Renal cortical epithelial cell (primary cell): ENCODE measurements at places on chromosomes 1 and 21. TPM values are rescaled to one million over a fixed set of nuclear protein-coding genes. Genes with fewer than 3 reads are reported as not detected.

- no peak for DNase-seq
Observed at GRCh38 chr1:171292799-171293198, 21.2 kb upstream of the FMO4 start.

GRCh38 chr1:167860231-167860923 is 53.6 kb downstream of the ADCY10 start:
- no peak for DNase-seq

DNA sequence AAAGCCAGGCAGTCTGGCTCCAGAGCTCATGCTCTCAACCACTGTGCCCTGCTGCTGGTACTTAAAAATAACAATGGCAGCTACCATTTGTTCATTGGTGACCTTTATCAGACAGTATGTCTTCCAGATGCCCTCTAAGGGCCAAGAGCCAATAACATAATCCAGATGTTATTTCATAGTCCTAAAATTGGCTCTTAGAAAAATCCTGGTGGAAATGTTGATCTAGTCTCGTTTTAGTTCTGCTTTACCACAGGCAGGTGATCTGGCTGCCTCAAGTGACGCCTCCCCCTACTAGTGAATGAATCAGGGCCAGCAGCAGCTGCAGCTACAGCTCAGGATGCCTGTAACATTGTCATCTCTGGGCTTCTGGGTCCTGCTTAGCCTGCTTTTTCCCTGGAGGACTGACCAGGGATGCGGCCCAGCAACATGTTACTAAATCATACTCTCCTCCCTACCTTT is 12.6 kb upstream of the HMGN2 start:
- no peak for DNase-seq

The AK4 gene
- 100 and 169 TPM in 2 replicates for total RNA-seq

DNA sequence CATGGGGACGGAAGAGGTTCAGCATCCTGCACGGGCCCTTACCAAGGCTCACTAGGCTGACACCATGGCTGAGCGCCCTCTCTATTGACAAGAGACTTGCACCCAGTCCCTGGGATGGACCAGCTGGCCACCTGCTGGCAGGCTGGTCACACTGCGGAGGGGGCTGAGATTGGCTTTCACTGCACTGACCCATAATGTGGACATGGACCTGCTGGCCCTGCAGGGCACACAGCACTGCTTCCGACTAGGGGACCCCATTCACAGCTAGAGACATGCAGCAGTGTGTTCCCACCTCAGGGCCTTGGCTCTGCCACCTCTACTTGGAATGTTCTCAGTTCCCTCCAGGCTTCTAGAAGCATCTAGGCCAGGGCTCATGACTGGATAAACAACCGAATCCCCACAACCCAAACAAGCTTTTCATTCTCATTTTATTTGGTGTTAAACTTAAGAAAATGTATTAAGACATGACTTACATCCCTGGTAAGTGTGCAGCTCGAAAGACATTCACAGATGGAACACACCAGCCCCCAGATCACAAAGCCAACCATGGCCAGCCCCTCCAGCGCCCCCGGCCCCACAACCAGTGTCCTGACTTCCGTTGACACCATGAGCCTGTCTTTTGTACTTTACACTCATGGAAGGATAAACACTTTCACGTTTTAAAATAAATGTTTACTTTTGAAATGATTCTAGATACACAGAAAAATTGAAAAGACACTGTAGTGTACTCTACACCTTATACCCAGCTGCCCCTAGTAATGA is 9.3 kb upstream of the SRARP start:
- DNase-seq = peak; percentile 29

The TRIM63 gene
- not detected in 2 replicates for total RNA-seq

- DNase-seq = no peak
Observed at GRCh38 chr1:7233237-7233540, 447.9 kb downstream of the CAMTA1 start.

The TNFRSF9 gene
- total RNA-seq = 4.1 and 7.8 TPM in 2 replicates

DNA sequence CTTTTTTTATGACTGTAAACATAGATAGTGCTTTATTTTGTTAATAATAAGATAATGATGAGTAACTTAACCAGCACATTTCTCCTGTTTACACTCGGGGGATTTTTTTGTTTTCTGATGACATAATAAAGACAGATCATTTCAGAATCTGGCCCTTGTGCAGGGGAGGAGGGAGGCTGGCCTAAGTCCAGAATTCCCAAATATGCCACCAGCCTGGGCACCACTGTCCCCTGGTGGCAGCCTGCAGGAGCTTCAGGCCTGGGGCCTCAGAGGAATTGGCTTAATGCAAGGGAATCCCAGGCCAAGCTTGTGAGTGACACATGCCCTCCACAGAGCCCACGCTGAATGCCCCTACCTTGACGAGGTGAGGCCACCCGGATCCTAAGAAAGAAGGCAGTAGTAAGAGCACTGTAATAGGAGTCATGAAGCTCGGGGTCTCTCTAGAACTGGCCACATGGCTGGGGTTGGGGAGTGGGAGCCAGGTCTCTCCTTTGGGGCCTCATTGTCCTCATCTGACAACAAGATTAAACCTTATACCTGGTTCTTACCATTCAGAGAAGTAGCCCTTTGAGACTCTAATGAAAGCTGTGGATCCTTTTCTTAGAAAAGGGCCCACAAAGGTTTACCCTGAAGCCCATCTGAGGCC is 24.1 kb downstream of the ETNK2 start:
- DNase-seq = peak; percentile 45

The CACHD1 gene
- 3.3 and 5.9 TPM in 2 replicates for total RNA-seq

DNA sequence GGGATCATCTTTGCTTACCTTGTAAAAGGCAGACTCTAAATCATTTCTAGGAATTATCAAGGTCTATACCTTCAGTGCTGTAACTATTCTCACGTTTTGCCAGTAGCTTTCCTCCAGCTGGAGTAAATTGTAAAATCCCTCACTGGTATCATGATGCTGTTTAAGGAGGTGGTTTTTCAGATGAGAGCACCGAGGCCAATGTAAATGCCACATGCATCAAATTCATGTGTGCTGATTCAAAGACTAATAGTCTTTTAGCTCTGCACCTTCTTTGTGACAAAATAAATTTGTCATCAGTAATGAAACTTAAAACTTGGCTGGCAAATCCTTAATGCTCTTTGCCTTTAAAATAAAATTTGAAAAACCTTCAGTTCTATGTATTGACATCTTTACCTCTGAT is 503.8 kb downstream of the SETD4 start:
- DNase-seq = no peak

- peak; percentile 88 for DNase-seq
Observed at GRCh38 chr1:211813590-211813989, 17.0 kb downstream of the LPGAT1 start.

The FAM72A gene
- 1.9 and 6.8 TPM in 2 replicates for total RNA-seq

DNA sequence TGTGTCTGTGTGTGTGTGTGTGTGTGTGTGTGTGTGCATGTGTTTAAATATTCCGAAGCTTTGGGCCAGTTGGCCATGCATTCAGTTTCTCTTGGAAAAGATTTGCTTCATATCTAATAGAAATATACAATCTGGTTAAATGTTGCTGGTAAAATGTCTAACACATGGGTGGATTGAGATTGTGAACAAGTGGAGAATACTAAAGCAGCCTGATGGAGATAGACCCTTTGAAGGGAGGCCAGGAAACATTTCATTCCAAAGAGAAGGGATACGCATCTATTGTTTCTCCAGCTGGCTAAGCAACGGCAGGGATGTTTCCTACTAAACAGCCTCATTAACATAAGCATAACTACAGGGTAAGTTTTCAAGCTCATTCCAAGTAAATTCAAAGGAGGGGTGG is 257.5 kb upstream of the PTBP2 start:
- no peak for DNase-seq

GRCh38 chr21:37528150-37528937 is 161.8 kb downstream of the DYRK1A start:
- DNase-seq = no peak

The NLRP3 gene
- 0.70 and 9.9 TPM in 2 replicates for total RNA-seq

- no peak for DNase-seq
Observed at GRCh38 chr1:177933881-177934280, 36.0 kb downstream of the SEC16B start.
